ENCODE measurements at places on chromosomes 16 and 17.

DNA sequence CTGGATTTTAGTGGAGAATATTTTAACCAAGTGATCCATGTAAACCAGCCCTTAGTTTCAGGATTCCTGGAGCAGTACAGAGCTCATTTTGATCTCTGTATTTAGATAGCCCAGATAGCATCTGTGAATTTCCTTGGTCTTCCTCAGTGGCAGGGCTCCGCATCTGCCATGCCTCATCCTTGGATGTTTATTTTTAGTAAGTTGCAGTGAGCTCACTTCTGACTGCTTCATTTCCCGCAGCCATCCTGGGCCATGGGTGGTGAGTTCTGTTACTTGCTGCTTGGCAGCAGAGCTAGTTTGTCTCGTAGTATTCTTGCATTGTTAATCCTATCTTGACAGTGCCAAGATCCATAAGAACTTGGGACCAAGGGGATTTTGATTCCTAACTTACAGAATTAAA is 33.7 kb downstream of the IST1 start:
- peak; percentile 34 for DNase-seq

DNA sequence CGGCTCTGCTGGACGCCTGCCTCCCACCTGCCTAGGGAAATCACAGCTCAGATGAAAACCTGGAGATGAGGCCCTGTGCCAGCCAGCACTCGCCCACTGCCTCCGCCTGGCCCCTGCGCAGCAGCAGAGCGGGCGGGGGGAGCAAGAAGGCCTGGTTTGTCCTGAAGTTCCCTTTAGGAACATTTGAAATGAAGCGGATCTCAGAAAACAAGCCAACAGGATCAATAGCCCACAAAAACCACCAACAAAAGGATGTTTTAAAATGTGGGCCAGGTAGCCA is 48.0 kb downstream of the RBFOX3 start:
- DNase-seq = no peak

DNA sequence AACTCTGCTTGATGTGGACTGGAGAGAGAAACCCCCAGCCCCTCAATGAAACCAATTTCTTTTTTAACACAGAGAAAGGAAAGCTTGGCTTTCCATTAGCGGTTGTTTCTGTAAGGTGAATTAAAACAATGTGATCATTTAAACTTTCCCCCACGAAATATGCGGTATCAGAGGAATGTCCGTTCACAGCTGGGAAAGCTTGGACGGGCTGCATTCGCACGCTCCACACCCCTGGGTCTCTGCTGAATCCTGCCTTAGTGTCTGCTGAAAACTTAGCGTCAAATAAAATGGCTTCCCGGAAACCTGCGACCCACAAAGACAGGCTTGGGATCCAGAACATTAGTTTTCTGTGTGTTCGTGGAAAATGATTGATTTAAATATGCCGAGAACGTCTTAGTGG is 71.7 kb downstream of the C16orf95 start:
- DNase-seq = no peak

GRCh38 chr17:16378636-16379282 is 2.1 kb upstream of the UBB start:
- DNase-seq = no peak

DNA sequence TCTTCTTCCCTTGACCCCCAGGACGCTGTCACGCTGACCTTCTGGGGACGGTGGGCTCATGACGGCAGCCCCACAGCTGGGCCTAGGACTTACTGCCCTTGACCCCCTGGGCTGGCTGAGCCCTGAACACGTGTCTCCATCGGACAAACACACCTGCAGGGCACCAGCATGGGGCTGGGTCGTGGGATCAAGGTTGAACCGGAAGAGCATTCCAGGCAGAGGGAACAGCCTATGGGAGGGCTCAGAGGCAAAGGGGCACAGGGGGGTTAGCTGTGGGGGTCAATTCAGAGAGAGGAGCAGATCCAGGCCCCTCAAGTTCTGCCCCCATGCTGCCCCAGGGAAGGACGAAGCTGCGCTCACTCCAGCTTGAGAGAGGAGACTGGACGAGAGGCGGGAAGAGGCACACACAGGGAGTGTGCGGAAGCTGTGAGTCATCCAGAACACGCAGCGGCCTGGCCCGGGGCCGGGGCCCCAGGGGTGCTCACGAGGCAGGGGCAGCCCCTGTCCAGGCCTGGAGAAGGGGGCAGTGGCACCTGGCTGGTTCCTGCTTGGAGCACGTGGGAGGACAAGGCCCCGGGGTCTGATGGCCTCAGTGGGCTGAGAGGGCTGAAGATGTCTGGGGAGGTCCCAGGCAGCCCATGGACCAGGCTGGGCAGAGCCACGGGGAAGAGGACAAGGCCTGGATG is 9.9 kb downstream of the SSTR5 start:
- DNase-seq = no peak

DNA sequence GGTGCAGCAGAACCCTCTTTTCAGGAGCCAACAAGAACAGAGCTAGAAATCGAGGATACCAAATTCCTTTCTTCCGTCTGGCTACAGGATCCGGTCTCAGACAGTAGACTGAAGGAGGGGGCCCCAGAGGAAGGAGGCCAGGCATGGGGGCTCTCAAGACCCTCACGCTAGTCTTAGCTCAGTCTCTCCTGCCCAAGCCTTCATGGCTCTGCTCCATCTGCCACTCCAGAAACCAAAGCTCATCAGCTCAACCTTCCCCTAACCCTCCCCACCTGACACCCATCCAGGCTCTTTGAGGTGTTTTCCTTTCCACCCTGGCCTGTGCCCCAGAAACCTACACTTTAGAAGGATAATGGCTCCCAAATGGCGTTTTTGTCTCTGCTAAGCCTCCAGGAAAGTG is 6.2 kb upstream of the TMEM92 start:
- no peak for DNase-seq

- DNase-seq = no peak
Measured at GRCh38 chr17:80864751-80865150, 126.9 kb upstream of the CHMP6 start.

DNA sequence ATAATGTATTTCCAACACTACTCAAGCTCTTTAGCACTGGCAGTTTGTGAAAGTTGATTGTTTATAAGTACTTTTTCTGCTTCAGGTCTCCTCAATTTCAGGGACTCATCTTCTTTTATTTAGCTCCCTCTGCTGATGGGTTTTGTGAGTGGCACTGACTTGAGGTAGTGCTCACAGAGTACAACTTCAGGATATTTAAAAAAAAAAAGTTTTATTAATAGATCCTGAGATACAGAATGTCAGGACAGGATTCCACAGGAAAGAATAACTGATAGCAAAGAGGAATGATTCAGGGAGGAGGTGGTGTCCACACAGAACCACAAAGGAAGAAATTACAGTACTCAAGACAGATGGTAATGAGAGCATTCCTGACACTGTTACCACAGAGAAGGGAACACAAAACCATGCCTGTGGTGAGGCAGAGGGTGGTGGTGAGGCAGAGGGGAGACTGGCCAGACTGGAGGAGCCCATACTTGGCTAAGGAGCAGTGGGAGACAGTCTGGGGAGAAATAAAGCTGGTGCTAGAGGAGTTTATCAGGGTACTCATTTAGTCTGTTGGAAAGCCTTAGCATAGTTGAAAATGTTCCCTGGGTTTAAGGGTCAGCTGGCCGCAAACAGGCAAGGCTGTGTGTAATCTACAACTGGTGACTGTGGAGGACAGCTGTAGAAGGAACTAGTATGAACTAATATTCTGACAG is 63.7 kb downstream of the SPAG9 start:
- peak; percentile 69 for DNase-seq

GRCh38 chr16:82991410-82991809 is 364.6 kb downstream of the CDH13 start:
- DNase-seq = no peak

DNA sequence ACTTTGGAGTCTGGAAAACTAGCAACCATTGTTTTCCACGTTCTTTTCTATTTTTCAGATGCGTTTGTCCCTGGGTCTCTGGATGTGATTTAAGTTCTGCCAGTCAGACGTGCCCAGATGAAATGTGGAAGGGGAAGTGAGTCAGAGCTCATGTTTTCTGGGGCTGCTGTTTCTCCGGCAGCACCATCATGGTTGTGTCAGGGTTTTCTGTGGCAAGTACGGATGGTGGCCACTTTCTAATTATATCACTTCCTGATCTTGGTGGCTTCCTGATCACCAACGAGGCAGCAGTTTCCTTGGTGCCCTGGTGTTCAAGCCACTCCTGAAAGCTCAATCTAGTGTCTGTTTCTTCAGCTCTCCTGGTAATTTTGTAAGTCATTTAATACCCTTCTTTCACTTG is 31.4 kb upstream of the PMFBP1 start:
- DNase-seq = no peak

DNA sequence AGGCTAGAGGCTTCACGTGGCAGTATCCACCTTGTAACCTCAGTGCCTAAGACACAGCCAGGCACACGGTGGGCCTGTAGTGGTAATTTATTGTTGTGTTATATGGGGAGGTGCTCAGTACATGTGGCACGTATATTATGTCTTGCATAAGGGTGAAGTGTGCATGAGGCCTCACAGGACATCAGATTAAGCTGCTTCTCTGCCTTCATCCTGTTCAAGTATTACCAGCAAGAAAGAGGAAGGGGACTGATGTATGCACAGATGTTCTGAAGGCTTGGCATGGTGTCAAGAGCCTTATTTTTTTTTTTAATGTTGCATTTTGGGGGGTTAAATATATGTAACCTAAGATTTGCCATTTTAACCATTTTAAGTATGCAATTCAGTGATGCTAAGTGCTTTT is 71.6 kb downstream of the ABCC1 start:
- DNase-seq = no peak

DNA sequence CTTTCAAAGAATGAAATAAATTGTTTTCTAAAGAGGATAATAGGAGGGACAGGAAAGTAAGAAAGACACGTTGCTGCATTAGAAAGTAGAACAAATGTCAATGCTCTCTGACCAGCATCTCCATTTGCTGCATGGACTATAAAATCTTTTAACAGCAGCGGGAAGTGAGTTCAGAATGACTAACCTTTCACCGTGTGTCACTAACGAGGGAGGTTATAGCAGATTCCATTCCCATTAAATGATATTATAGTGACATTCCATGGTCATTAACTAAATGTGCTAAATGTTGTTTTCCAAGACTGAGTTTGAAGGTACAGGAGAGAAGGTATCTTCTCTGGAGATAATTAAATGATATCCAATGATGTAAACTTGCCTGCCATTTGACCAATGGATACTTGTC is 127.1 kb upstream of the HS3ST3A1 start:
- DNase-seq = no peak

DNA sequence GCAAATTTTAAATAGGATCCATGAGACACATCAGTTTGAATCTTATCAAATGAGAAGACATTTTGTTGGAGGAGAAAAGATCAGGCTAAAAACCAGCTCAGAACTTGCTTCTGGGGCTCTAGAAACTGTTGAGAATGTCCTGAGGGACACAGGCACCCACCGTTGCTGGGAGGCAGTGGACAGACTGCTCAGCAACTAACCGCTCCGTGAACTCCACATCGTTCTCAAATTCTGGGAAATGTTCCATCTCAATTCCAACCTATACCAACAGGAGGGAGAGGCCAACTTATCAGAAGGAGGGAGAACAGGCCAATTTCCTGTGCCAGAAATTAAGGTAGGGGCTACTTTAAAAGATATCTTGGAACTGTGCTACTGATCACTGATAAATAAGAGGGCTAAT is 8.3 kb downstream of the TAT start:
- no peak for DNase-seq

- DNase-seq = no peak
Measured at GRCh38 chr17:82788206-82789001, 36.5 kb downstream of the TBCD start.

DNA sequence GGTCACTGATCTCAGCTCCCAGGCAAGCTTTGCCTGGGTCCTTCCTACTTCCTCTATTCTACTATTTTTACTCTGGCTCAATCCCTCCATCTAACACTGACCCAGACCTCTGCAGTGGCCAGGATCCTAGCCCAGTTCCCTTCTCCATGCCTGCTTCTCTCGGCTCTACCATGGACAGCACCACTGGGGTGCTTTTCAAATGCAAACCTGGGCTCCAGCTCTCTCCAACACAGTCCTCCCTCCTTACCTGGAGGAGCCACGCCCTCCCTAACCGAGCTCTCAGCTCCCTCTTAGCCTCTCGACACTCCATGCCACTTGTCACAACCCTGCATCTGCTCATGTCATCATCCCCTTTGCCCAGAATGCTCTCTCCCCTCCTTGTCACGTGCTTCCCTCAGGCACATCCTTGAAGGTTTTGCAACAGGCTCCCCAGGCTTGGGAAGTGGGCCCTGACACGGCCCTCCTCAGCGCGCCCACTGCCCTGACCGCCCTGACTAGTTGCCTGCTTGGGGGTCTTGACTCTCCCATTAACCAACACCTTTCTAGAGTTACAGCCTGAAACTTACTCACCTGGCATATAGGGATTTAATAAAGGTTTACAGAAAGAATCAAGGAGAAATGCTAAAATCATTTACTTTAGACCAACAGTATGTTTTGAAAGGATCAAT is 41.6 kb downstream of the MARF1 start:
- no peak for DNase-seq

GRCh38 chr16:11283820-11284248 is 2.7 kb upstream of the PRM1 start:
- DNase-seq = peak; percentile 9

DNA sequence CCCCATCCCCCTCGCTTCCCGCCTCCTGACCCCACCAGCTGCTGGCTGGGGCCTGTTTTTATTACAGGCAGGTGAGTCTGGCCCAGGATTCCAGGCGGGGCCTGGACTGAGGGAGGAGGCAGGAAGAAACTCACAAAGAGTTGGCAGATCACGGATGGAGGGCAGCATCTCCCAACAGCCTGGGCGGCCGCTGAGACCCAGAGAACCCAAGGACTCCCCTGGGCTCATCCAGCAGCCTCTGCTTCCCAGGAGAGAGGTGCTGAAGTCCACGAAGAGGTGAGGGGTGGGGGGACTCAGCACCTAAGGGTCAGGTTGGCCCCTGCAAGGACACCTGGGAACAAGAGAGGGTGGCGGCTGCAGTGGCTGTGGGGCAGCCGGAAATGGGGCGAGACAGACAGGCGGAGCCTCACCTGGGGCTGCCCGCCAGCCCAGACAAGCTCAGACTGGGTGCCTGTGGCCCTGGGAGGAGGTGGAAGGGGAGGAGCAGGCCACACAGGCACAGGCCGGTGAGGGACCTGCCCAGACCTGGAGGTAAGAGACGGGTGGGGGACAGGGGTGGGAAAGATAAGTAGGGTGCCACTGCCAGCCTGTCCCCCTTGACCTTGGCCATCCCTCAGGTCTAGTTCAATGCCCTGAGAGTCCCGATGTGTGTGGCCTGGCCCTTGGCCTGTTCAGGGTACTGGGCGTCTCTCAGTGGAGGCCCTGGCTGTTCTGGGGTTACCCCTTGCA is 8.7 kb upstream of the ADGRG1 start:
- no peak for DNase-seq

GRCh38 chr17:13321951-13322701 is 279.6 kb downstream of the HS3ST3A1 start:
- DNase-seq = no peak

DNA sequence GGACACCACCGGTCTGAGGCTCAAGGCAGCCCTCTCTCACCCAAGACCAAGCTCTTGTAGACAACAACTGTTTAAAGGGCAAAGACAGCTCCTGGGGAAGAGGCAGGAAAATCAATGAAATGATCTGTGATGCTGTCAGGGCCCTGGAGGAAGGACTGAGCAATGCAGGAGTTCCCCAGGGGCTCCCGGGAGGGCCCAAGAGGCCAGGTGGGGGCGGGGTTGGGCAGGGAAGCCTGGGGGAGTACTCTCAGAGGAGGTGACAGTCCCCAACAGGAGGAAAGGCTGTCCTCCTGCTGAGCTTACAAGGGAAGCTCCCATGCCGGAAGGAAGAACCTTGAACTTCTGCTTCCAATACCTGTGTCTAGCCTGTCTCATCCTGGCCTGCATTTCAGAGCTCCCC is 8.3 kb upstream of the NOS2 start:
- no peak for DNase-seq

Measured in GM04504 (cell line).